ENCODE measurements at places on chromosomes 3 and 15.

DNA sequence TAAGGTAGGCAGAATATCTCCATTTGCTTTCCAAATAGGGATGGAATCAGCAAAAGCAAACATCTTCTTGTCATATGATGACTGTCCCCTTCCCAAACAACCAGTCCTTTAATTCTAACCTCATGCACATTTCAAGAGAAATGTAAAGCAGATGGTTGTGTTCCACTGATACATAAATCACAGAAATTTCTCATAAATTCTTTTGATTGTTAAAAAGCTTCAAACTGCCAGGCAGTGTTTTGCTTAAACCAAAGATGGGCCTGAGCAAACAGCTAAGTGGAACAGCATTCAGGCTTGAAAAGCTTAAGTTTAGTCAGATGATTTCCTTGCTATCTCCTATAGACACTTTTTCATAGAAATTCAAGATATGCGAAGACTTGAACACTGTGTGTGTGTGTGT is 74.3 kb upstream of the SOX2 start:
- DNase-seq = no peak

GRCh38 chr15:49412797-49413196 is 10.2 kb upstream of the FGF7 start:
- no peak for DNase-seq

DNA sequence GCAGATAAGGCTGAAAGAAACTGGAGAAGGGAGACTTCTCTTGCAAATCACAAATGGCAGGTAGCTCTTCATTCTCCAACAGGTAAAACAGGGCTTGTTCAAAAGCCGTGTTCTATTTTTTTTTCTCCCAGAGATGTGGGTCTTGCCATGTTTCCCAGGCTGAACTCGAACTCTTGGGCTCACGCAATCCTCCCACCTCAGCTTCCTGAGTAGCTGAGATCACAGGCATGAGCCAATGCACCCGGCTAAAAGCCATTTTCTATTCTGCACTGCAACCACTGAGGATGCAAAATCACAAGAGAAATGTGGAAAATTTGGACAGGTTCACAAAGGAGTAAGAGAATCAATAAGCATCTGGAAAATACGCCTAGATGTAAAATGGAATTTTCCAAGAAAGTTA is 19.5 kb downstream of the EIF4E3 start:
- DNase-seq = no peak

GRCh38 chr15:86193716-86194380 is 114.2 kb downstream of the AGBL1 start:
- no peak for DNase-seq

- DNase-seq = no peak
Observed at GRCh38 chr3:107953722-107954121, 137.1 kb downstream of the CD47 start.

- no peak for DNase-seq
Observed at GRCh38 chr3:111615880-111616279, 20.7 kb upstream of the ZBED2 start.

GRCh38 chr3:162437480-162437879 is 940.9 kb downstream of the OTOL1 start:
- no peak for DNase-seq

DNA sequence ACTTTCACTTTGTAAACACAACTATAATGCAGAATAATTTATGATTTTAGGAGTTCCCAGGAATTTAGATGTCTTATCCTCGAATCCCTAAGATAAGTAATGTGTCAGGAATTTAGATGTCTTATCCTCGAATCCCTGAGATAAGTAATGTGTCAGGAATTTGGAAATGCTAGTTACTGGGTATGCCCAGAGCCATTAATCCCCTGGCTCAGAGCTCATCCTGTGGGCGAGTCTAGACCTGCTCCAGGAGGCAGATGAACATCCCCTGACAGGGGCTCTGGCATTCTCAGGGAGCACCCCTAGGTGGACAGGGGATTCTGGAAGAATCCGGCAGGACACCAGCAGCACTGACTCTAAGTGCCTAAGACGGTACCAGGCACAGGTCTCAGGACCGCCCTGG is 163.3 kb downstream of the ARRDC4 start:
- DNase-seq = no peak

DNA sequence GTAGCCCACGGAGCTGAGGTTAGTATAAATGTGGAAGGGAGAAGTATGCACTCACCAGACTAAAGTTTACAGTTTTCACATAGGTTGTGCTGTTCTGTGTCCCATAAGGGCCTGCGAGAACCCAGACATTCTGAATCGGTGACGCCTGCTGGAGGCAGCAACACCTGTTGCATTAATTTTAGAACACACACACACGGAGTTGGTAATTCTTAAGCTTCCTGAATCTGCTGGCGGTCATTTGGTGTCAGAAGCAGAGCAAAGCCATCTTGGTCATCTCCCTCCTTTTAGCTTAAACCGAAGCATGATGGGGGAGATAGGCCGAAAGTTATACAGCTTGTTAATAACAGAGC is 41.1 kb upstream of the AP3B2 start:
- DNase-seq = no peak

GRCh38 chr15:69753867-69754266 is 301.2 kb downstream of the RPLP1 start:
- DNase-seq = no peak

GRCh38 chr3:10189557-10190354 is 25.0 kb downstream of the IRAK2 start:
- peak; percentile 36 for DNase-seq

- DNase-seq = no peak
Observed at GRCh38 chr3:157362348-157362747, 74.3 kb upstream of the PTX3 start.

DNA sequence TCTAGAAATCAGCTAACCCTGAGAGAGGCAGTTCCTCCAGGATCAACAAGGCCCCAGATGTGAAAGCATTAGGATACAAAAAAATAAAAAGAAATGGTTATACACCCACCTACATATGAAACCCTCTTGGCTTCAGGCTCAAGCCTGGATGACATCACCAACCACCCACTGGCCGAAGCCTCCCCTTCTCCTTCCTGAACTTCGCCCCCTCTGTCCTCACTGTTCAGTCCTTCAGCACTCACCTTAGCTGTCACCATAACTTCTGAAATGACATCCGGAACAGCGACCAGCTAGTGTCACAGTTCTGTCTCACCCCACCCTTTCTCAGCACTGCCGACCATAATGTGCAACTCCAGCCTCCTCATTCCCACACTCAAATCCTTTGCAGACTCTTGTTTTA is 98.7 kb downstream of the PLCH1 start:
- no peak for DNase-seq

GRCh38 chr15:68732451-68732850 is 88.2 kb downstream of the ANP32A start:
- no peak for DNase-seq

DNA sequence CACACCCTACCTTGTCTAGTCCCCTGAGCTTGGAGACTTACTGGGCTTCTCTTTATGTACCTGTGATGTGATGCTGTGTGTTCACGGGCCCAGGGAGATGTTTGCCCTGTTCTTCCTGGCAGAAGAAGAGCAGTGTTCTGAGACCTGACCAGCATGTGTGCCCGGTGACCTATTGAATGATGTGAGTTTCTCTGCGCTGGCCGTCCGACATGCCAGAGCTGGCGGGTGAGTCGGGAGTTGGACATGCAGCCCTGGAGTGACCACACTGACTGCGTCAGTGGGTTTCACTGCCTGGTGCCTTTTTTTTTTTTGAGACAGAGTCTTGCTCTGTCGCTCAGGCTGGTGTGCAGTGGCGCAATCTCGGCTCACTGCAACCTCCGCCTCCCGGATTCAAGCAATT is 42.3 kb downstream of the CGNL1 start:
- DNase-seq = no peak

DNA sequence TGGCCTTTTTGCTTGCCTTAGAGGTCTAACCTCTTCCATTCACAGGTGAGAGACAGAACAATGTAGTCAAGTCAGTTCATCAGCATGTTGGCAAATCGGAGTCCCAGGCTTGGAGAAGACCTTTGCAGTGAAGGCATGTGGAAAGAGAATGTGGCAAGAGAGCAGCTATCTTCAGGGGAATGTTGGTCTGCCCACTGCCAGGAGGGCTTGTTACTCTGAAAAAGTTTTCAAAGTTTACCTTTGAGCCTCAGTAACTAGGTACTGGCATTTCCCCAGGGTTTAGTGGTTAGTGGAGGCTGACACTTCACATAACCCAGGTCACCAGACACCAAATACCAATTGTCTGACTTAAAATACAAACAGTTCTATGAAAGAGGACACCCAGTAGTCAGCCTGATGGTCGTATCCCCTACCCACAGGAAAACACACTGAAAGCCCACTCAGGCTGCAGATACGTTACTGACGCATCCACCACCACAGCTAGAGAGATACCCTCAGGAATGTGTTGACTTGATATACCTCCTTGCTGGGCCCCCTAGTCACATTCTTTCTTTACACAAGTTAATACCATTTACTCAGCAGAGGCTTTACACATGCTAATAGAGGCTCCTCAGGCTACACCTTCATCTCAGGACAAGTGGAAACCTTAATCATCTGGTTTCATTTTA is 9.7 kb upstream of the ARID3B start:
- DNase-seq = no peak

DNA sequence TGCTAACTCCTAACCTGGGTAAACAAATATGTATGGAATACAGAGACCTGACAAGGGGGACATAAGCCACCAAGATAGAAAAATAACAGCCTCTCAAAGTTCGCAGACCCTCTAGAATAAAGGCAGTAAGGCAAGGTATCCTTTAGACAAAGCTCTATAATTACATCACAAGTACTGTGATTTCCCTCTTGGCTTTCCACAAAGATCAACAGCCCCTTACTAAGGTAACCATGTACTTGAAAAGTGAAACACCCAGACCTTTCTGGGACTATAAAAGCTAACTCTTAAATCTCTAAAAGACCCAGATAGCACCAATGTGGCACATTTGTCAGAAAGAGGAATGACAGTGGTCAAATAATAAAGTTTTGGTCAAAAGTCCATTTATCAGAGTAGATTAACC is 51.9 kb downstream of the TBL1XR1 start:
- no peak for DNase-seq

DNA sequence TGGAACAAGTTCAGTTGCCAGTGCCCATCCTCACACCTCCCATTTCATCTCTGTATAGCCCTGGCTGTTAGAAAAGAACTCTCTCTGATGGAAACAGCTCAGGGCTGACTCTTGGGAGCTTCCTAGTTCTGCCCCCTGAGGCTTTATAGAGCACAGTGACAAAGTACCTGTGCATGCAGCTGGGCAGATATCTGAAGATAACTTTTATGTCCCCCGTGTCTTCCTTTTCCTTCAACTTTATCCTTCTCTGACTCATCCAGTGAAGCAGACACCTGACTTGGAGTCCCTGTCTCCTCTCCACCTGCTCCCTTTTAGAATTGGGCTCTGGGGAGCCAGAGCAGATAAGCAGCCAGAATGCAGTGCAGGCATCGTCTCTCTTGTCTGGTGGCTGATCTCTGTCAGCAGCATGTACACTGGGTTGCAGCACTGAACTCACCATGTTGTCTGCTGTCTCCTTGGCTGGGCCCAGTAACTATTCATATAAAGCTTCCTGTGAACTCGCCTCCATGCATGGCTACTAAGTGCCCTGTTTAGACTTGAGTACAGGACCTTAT is 53.9 kb upstream of the PLXNA1 start:
- no peak for DNase-seq

GRCh38 chr15:68463996-68464395 is 32.0 kb upstream of the ITGA11 start:
- DNase-seq = no peak

- no peak for DNase-seq
Observed at GRCh38 chr15:66115568-66116206, 137.9 kb downstream of the MEGF11 start.

DNA sequence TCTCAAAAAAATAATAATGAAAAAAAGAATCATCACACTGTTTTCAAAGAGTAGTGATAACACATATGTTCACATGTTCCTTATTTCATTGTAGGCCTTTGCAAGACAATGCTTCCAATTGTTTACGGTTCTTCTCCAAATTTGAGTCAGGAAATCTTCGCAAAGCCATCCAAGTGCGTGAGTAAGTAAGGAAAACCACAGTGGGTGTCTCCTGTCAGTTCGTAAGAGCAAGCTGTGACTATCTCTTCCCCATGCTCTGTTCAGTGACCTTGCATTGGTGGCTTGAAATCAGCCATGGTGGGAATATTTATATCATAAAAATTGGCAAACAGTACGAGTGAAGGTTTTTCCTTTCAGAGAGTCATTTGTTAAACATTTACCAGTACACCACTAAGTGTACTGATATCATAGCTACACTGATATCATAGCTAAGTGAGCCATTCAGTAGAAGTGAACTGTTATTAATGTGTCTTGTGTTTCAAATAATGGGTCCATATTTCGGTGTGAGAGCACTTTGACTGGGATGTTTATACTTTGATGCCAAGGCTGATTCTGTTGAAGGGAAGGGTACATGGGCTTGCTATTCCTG is 187.3 kb downstream of the AGBL1 start:
- no peak for DNase-seq

DNA sequence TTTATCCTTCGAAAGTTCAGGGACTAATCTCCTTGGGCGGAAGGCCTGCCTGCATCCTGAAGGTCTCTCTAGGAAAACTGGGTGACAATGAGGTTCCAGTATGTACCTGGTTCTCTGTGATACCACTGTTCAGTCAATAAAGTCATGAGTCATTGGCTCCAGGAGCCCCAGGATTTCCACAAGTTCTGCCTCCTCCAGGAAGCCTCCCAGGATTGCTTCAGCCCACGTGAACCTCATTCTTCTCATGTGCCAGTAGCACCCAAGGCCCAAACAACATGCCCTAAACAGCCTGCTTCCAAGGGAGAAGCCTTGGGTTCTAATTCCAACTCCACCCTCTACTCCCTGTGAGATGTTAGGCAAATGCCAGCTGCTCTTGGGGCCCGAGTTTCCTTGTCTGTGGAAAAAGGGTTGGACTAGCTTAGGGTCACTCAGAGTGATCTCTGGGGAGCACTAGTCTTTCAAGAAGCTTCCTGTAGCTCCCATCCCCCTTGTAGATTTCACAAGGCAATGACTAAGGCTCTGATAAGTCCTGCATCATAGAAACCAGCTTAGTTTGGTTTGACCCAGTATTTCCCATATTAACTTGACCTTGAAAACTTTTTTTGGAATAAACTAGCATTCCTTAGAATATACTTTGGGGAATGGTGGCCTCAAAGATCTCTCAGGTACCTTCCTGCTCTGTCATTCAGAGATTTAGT is 118.3 kb upstream of the ATP2B2 start:
- DNase-seq = no peak

DNA sequence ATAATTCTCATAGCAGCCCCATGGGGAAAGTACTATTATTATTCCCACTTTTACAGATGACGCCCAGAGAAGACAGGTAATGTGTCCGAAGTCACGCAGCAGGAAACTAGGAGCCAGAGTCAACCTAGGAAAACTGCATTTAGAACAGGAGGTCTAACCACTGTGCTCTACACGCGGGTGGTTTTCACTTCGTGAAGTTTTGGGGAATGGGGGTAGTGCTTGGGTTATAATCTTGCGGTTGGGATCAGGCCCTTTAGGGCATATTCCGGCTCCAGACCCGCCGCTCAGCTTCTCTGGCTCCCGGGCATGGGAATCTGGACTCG is 5.2 kb downstream of the TPM1 start:
- no peak for DNase-seq

- DNase-seq = no peak
Observed at GRCh38 chr15:40295877-40296560, 11.7 kb downstream of the PLCB2 start.

- no peak for DNase-seq
Observed at GRCh38 chr3:102105193-102105592, 255.9 kb downstream of the NFKBIZ start.
